Left renal pelvis (tissue), 4 donors: ENCODE measurements at places on chromosomes 12 and 14. TPM values are rescaled to one million over a fixed set of nuclear protein-coding genes. Genes with fewer than 3 reads are reported as not detected.

The MGAT4C gene
- 3.6 TPM for polyA plus RNA-seq

The RNF10 gene
- 167 TPM for polyA plus RNA-seq

The GNPNAT1 gene
- 31.7 TPM for polyA plus RNA-seq

The DHRS2 gene
- 84.3 TPM for polyA plus RNA-seq

The PLD4 gene
- 2.2 TPM for polyA plus RNA-seq

The KCNK10 gene
- polyA plus RNA-seq = 0.13 TPM

The PRB2 gene
- not detected for polyA plus RNA-seq

The SMIM41 gene
- not detected for polyA plus RNA-seq

The ADGRD1 gene
- polyA plus RNA-seq = 15.4 TPM

The DDX47 gene
- polyA plus RNA-seq = 78.5 TPM

The GLIPR1L1 gene
- polyA plus RNA-seq = 0.70 TPM

The KRT73 gene
- not detected for polyA plus RNA-seq

The GPRC5D gene
- 0.33 TPM for polyA plus RNA-seq

The MYH7 gene
- polyA plus RNA-seq = 0.23 TPM

The ACRBP gene
- polyA plus RNA-seq = 3.1 TPM

The VWF gene
- 18.5 TPM for polyA plus RNA-seq

The GDF3 gene
- 0.25 TPM for polyA plus RNA-seq

The LRRC10 gene
- not detected for polyA plus RNA-seq

The HNRNPA1 gene
- 3,309 TPM for polyA plus RNA-seq

The TAS2R14 gene
- polyA plus RNA-seq = 4.0 TPM

The AREL1 gene
- polyA plus RNA-seq = 25.6 TPM

The SLC2A3 gene
- 21.0 TPM for polyA plus RNA-seq

The NRIP2 gene
- polyA plus RNA-seq = 31.9 TPM

The CMKLR1 gene
- polyA plus RNA-seq = 5.9 TPM

The PPP4R4 gene
- 0.14 TPM for polyA plus RNA-seq

The EXOC3L4 gene
- polyA plus RNA-seq = 0.93 TPM

The CCDC197 gene
- not detected for polyA plus RNA-seq

The CIDEB gene
- polyA plus RNA-seq = 24.5 TPM

The SYT1 gene
- polyA plus RNA-seq = 18.1 TPM

The SAMD15 gene
- 9.6 TPM for polyA plus RNA-seq

The COA8 gene
- polyA plus RNA-seq = 46.0 TPM

The EGLN3 gene
- polyA plus RNA-seq = 16.1 TPM

The TSHR gene
- polyA plus RNA-seq = 0.14 TPM

The KRT6A gene
- polyA plus RNA-seq = 0.07 TPM

The MMP17 gene
- polyA plus RNA-seq = 0.77 TPM

The PLA2G1B gene
- polyA plus RNA-seq = 0.59 TPM

The DEGS2 gene
- 19.4 TPM for polyA plus RNA-seq

The C3AR1 gene
- 9.0 TPM for polyA plus RNA-seq

The PARPBP gene
- 13.8 TPM for polyA plus RNA-seq

The CAPZA3 gene
- polyA plus RNA-seq = not detected

The BRMS1L gene
- polyA plus RNA-seq = 18.2 TPM

The SLC10A1 gene
- 0.14 TPM for polyA plus RNA-seq

The ANKRD33 gene
- 0.36 TPM for polyA plus RNA-seq

The GARIN6 gene
- polyA plus RNA-seq = not detected

The POTEM gene
- not detected for polyA plus RNA-seq

The AQP2 gene
- polyA plus RNA-seq = 127 TPM

The C12orf50 gene
- 0.30 TPM for polyA plus RNA-seq

The L2HGDH gene
- 8.6 TPM for polyA plus RNA-seq
